ENCODE measurements at places on chromosomes 6 and 20.

DNA sequence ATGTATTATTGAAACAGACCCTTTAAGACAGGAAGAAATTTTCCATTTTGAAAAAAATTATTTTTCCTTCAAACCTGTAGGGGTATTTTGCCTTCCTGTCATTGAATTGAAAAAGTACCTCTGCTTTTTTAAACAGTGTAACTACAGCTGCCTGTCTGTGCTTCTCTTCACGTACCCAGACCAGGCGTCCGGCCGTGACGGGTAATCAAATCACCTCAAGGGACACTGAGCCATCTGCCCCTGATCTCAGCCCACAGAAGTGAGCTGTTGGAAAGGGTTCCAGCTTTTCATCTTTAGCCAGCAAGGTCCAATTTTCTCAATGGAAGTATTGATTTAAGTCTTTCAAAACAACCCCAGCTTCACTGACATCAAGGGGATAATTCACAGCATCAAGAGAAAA lies 58.0 kb downstream of the SLC35D3 start:
- no peak for DNase-seq

GRCh38 chr20:50582092-50582491 lies 71.9 kb downstream of the PTPN1 start:
- DNase-seq: no peak

DNA sequence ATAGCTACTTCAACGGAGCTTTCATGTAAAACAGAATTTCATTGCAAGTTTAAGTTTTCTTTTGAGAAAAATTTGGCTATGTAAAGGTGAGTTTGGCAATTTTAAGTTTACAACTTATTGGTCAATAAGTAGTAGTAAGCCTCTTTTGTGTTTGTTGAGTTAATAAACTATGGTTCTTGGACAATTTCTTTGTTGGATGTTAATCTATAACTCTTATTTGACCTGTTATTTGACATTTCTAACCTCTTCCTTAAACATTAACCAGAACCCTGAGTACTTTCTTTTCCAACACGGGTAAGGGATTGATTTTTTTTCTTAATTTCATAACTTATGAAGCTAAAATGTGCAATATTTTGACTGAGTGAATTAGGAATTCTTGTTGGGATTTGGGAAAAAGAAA lies 354.4 kb downstream of the PRKN start:
- DNase-seq: no peak

DNA sequence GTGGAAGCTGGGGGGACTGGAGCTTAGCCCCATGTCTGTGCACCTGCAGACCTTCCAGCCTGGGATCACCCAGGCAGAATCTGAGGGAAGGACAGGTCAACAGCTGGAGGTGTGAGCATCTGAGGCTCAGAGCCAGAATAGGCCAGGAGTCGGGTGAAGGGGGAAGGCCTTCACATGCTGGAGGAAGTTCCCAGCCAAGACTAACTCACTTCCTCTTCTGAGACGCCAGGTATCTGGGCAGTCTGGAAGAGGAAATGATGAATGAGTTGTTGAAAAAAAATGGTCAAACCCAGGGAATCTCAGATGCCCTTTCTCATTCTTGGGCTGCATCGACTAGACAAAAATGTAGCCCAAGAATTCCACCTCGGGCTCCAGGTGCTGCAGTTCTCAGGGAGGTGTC lies 73.6 kb upstream of the TIAM2 start:
- DNase-seq: no peak

- no peak for DNase-seq
These were observed 229.9 kb downstream of the TBXT start for GRCh38 chr6:165937564-165938358.

GRCh38 chr6:64249115-64249514 lies 613.5 kb downstream of the PHF3 start:
- no peak for DNase-seq

GRCh38 chr6:107114926-107115694 lies at the start of gene BEND3:
Gene BEND3, minus strand, starts transcription at chr6:107115515. Its CDS starts 16,230 bp downstream, at chr6:107099285.
- peak; percentile 59 for DNase-seq

GRCh38 chr6:80946402-80946801 lies 806.1 kb downstream of the TENT5A start:
- DNase-seq: no peak

GRCh38 chr6:2891768-2892170 lies 11.3 kb downstream of the SERPINB9 start:
- DNase-seq: peak; percentile 81

GRCh38 chr20:63194007-63194796 lies 21.7 kb downstream of the YTHDF1 start:
- DNase-seq: no peak

- no peak for DNase-seq
These were observed 25.6 kb upstream of the ADIG start for GRCh38 chr20:38555395-38555794.

GRCh38 chr20:63857764-63858392 lies 3.4 kb upstream of the ABHD16B start:
- no peak for DNase-seq

GRCh38 chr20:21719592-21720214 lies 14.2 kb downstream of the PAX1 start:
- peak; percentile 25 for DNase-seq

- DNase-seq: no peak
These were observed 215.5 kb downstream of the PREX1 start for GRCh38 chr20:48612335-48612734.

DNA sequence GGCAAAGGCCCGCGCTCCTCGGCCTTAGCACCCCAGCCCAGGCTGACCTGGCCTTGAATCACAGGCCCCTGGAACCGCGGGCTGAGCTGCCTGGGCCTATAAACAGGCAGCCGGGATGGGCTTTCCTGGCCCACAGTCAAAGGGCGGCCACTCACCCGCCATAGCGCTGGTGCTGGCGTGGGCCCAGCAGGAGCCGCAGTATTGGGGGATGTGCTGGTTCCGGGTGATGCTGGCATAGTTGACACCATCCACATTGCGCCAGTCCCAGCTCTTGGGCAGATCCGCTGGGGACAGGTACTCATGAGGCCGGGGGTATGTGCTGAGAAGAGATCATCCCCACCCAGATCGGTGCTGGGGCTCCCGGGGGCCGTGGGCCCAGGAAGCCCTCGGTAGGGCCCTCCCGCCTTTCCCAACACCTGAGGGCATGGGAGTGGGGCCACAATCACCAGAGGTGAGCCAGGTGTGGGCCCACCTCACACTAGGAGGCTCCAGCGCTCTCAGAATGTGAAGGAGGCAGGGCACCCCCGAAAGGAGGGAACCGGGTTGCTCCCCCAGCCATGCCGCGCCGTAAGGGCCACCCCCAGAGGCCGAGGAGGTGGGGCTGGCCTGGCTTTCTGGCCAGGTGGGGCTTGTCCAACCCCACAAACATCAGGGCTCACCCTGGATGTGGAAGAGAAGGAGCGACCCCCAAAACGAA lies 739 bp downstream of the CTSZ start:
- no peak for DNase-seq

GRCh38 chr6:100999034-100999597 lies 118.0 kb upstream of the ASCC3 start:
- DNase-seq: no peak

DNA sequence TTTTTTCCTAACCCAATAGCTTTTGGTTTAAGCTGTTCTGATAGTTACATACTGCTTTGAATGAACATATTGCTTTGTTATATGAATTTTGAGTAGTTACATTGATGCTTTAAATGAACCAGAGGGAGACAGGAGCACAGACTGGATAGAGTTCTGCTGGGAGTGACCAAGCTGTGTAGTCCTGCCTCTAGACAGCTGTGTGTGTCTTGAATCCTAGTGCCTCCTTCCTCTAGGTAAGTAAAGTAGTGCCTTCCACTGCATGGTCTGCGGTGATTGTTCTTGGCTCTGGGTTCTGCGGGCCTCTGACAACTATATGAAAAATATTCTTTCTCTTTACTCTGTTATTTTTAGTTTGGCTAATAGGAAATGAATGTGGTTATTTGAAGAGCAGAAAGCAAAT lies 46.0 kb upstream of the ADGRG6 start:
- no peak for DNase-seq

DNA sequence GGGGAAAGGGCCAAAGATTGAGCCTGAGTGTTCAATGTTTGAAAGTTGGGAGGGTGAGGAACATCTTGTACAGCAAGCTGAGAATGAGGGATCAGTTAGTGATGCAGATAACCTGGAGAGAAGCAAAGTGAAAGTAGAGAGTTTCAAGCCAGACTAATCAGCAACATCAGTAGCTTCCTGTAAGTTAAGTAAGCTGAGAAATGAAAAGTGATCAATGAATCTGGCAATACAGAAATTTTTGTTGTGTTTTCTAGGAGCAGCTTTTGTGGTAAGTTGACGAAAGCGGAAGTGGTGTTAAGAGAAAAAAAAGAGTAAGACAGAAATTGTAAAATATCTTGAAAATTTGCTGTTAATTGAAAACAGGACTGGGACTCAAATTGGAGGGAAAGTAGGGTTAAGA lies 855.5 kb upstream of the MAP3K7 start:
- DNase-seq: no peak

DNA sequence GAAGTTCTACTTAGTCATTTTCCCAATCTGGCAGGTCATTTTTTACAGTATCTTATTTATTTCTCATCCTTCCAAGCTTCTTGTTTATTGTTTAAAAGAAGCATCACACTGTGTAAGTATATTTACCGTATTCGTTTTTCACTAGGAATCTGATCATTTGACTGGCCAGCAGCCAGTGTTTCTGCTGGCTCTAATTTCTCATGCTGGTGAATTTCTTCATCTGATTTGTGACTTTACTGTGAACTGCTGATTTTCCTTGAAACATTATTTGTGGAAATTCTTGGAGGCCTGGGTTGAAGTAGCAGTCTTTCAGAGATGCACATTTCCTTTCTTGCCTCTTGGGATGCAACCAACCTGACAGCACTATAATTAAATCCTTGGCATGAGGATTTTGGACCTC lies 65.9 kb downstream of the PREP start:
- no peak for DNase-seq

- DNase-seq: no peak
These were observed 9.6 kb upstream of the PCMTD2 start for GRCh38 chr20:64245746-64246595.

DNA sequence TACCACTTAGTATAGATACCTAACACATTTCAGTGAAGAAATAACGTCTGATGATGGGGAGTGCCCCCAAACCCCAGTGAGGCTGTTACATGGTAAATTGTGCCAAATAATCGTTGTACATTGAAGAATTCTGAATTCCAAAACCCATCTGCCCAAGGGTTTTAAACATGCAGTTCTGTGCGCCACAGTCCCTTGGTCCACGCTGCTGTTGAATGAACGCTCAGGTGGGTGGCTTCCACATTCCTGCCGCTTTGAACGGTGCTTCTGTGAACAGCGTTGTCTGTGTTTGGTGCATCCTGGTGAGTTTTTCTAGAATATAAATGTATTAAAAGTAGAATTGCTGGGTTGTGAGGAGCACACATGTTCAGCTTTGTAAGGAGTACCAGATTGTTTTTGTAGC lies 2.9 kb downstream of the GID8 start:
- DNase-seq: no peak

DNA sequence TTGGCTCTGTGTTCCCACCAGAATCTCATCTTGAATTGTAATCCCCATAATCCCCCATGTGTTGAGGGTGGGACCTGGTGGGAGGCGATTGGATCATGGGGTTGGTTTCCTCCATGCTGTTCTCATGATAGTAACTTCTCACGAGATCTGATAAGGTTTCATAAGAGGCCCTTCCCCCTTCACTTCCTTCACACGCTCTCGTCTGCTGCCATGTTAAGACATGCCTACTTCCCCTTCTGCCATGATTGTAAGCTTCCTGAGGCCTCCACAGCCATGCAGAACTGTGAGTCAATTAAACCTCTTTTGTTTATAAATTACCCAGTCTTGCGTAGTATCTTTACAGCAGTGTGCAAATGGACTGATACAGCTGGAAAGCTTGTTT lies 90.0 kb downstream of the ELOVL5 start:
- no peak for DNase-seq

GRCh38 chr6:27837625-27838057 lies 74.6 kb downstream of the OR2B2 start:
- no peak for DNase-seq

GRCh38 chr6:145081677-145082076 lies 653.6 kb downstream of the EPM2A start:
- DNase-seq: no peak

- DNase-seq: no peak
These were observed 164.1 kb downstream of the TAF4 start for GRCh38 chr20:61901392-61902220.

GRCh38 chr6:133779916-133780695 lies 108.8 kb upstream of the TCF21 start:
- DNase-seq: no peak

DNA sequence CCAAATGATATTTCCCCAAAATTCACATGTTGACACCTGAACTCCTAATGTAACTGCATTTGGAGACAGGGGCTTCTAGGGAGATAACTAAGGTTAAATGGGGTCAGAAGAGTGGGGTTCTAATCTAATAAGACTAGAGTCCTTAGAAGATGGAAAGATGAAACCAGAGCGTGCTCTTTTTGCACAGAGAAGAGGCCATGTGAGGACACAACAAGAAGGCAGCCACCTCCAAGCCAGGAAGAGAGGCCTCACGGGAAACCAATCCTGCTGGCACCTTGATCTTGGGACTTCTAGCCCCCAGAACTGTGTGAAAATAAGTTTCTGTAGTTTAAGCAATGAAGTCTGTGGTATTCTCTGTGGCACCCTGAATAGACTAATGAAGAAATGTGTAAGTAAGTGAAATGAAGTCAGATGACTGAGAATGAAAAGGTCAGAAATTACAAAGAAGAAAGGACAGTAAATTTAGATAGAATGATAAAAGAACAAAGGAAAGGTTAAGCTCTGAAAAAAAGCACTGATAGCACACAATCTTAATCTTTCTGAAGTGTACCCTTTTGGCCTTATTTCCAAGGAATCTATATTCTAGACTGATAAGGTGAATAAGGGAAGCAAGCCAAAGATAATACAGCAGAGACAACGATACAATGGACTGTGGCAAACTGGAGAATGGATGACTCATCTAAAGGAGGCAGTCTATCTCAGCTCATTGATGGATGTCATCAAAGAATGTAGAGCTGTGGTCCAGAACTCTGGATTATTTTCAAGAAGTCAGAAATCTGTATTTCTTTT lies 110.4 kb downstream of the MYB start:
- no peak for DNase-seq

- DNase-seq: no peak
These were observed 114.9 kb upstream of the PTPN1 start for GRCh38 chr20:50395251-50395729.

- DNase-seq: no peak
These were observed 50.0 kb downstream of the SGK1 start for GRCh38 chr6:134267917-134268361.

GRCh38 chr20:11443382-11444119 lies 474.1 kb upstream of the BTBD3 start:
- no peak for DNase-seq

- no peak for DNase-seq
These were observed 66.8 kb upstream of the SCGN start for GRCh38 chr6:25585225-25585624.

GRCh38 chr6:136077834-136078576 lies 172.1 kb downstream of the MTFR2 start:
- no peak for DNase-seq

GRCh38 chr6:33851959-33852358 lies 48.2 kb upstream of the MLN start:
- DNase-seq: peak; percentile 31

DNA sequence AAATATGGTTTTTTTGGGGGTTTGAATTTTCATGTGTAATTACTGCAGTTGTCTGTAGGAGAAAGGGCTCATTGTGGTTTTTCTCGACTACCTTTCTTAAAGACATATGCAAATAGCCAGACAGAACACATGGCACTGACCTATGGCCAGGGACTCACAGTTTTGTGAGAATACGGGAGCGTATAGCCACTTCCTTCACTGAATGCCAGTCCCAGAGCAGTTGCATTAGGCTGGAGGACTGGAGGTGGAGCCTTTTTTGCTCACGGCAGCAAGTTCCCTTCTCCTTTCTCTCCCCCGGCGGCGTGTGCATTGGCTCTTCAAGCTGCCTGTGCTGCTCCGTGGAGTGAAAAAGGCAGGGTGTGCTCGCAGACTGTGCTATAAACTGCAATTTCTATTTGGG lies 114.9 kb downstream of the AKAP7 start:
- DNase-seq: peak; percentile 22
